Gastrocnemius medialis (tissue), 4 donors: ENCODE measurements at places on chromosomes 2 and 18. TPM values are rescaled to one million over a fixed set of nuclear protein-coding genes. Genes with fewer than 3 reads are reported as not detected.

CABYR gene
- total RNA-seq, result 0.42 TPM

GRCh38 chr2:236541008-236541562, 28.5 kb upstream of the ACKR3 start:
- H3K27ac ChIP-seq, result no peak overlapping the region
- no peak overlapping the region for H3K4me3 ChIP-seq
- H3K4me1 ChIP-seq, result no peaks in the 10 kb centered on the region
- no peak for DNase-seq
- H3K27me3 ChIP-seq, result no peaks in the 10 kb centered on the region
- no peaks in the 10 kb centered on the region for H3K36me3 ChIP-seq

MLPH gene
- 7.5 TPM for total RNA-seq

GRCh38 chr2:18403921-18404522, 156.4 kb downstream of the RDH14 start:
- H3K27ac ChIP-seq, result no peak overlapping the region
- H3K4me3 ChIP-seq, result no peak overlapping the region
- no peak for DNase-seq
- H3K4me1 ChIP-seq, result peaks cover 8% of the 10 kb centered on the region
- H3K36me3 ChIP-seq, result no peaks in the 10 kb centered on the region
- H3K27me3 ChIP-seq, result no peaks in the 10 kb centered on the region

DNA sequence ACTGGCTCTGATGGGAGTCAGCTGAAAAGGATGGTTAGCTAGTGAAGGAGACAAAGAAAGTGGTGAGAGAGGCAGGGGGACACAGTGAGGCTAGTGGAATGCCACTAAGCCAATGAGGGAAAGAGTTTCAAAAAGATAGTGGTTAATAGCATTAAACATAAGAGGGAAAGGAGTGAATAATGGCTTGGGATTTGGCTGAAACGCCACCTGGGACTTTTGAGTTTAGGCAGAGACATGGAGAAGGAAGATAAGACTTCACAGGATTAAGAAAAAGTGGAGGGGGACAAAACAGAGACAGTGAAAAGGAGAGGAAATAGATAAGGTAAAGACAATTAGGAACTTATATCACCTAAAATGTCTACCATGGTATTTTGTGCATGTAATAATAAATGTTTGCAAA, 6.9 kb downstream of the CD28 start:
- H3K27ac ChIP-seq, result no peak overlapping the region
- no peaks in the 10 kb centered on the region for H3K4me1 ChIP-seq
- DNase-seq, result no peak
- H3K4me3 ChIP-seq, result no peak overlapping the region
- H3K36me3 ChIP-seq, result no peaks in the 10 kb centered on the region
- no peaks in the 10 kb centered on the region for H3K27me3 ChIP-seq

- no peak overlapping the region for H3K4me3 ChIP-seq
- no peaks in the 10 kb centered on the region for H3K27me3 ChIP-seq
- DNase-seq, result no peak
- no peak overlapping the region for H3K27ac ChIP-seq
These were observed 80.5 kb upstream of the SIX2 start for GRCh38 chr2:45089554-45090261.

FAM237A gene
- not detected for total RNA-seq

- H3K4me1 ChIP-seq, result peaks cover 39% of the 10 kb centered on the region
- H3K36me3 ChIP-seq, result no peaks in the 10 kb centered on the region
- DNase-seq, result no peak
- H3K4me3 ChIP-seq, result no peak overlapping the region
- H3K27me3 ChIP-seq, result no peaks in the 10 kb centered on the region
These were observed 191.0 kb downstream of the TCF4 start for GRCh38 chr18:55396979-55397378.

GRCh38 chr2:23241121-23241520, 143.9 kb upstream of the KLHL29 start:
- H3K4me3 ChIP-seq, result no peak overlapping the region
- no peaks in the 10 kb centered on the region for H3K4me1 ChIP-seq
- H3K27ac ChIP-seq, result no peak overlapping the region
- DNase-seq, result no peak
- H3K36me3 ChIP-seq, result no peaks in the 10 kb centered on the region
- H3K27me3 ChIP-seq, result no peaks in the 10 kb centered on the region

DNA sequence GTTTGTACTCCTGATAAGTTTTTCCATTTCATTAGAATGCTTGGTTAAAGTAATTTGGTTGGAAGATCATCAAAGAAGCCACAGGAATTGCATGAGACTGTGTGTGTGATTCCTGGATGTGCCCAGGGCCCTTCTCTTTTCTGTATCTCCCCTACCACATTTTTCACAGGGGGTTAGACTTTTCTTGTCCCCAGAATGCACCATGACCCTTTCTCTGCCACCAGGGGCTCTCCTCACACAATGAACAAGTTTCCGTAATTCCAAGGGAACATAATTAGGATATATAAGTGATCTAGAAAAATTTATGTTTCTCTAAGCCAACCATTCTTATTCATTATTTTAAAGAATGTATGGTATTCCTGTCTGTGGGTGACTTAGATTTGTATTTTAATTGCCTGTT, 291.8 kb downstream of the NEDD4L start:
- peaks cover 9% of the 10 kb centered on the region for H3K36me3 ChIP-seq
- H3K4me1 ChIP-seq, result peaks cover 20% of the 10 kb centered on the region
- no peaks in the 10 kb centered on the region for H3K27me3 ChIP-seq
- no peak overlapping the region for H3K4me3 ChIP-seq

GAREM2 gene
- 1.0 TPM for total RNA-seq
